ENCODE measurements at places on chromosomes 2 and 18.

DNA sequence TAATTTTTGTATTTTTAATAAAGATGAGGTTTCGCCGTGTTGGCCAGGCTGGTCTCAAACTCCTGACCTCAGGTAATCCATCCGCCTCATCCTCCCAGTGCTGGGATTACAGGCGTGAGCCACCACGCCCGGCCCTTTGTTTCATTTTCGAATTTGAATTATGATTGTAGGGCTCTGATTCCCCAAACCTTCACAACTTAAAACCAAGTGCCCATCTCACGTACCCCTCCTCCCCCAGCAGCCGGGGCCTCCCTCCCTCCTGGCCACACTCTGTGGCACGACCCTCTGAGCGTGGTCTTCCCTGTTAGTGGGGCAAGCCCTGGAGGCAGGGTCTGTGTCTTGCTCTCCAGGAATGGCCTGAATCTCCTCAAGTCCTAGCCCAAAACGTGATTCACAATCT lies 166.5 kb downstream of the ASB1 start:
- DNase-seq: no peak

DNA sequence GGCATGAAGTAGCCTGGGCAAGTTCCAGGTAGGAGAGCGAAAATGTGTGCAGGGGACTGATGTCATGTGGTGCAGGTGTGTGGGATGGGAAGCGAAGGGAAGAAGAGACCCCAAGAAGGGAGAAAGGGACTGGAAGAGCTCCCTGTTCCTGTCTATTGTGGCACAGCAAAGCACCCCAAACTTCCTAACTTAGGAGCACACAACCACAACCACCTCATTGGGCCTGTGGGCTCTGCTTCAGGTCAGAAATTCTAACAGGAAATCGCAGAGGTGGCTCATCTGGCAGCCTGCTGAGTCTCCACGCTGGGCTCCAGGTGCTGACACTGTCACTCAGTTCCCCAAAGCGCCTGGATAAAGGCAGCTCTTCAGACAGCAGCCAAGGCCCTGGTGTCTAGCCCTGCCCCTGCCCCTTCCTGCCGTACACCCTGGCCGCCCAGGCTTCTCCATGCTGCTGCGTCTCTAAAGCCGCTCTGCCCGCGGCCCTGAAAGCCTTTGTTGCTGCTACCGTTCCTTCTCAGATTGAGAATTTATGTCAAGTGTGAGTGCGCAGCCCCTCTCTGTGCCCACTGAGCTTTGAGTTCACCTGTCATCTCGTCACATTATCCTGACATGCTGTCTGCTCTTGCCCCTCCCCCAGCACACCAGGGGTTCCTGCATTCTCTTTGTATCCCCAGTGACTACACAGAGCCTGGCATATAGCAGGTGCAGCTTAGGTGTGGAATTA lies 140.2 kb upstream of the BCL2L11 start:
- DNase-seq: peak; percentile 51

GRCh38 chr2:5991305-5991968 lies 299.3 kb downstream of the SOX11 start:
- DNase-seq: no peak

GRCh38 chr2:58971511-58972360 lies 730.6 kb upstream of the FANCL start:
- DNase-seq: no peak

DNA sequence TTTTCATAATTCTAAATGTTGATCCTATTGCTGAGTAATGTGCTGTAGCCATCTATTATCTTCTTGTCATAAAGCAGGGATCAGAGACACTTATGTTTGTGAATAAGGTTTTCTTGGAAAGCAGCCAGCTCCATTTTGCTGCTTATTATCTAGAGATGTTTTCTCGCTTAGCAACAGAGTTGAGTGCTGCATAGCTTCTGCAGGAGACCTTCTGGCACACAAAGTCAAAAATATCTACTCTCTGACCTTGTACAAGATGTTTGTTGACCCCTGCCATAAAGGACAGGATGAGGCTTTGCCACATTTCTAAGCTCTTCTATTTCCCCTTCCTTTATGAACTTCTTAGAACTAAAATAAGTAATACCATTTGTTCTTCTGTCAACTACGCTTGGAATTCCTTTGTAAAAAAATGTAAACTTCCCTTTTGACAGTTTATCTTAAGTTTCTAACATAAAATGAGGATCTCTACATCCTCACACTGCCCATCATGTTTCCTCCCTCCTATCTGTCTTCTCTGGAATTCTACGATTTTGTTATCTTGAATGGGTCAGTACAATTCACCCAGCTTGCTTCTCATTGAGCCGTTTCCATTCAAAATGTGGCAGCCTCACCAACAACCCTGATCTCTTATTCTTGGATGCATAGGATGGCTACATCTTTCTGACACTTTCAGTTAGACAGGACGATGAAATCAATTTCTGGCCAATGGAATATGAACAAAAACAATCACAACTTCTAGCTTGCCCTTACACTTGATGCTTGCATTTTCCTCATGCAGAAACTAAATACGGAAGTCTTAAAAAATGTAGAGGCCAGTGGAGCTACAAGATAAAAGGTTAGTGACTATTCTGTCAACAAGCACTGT lies 1377.0 kb downstream of the SUCLG1 start:
- DNase-seq: peak; percentile 3

DNA sequence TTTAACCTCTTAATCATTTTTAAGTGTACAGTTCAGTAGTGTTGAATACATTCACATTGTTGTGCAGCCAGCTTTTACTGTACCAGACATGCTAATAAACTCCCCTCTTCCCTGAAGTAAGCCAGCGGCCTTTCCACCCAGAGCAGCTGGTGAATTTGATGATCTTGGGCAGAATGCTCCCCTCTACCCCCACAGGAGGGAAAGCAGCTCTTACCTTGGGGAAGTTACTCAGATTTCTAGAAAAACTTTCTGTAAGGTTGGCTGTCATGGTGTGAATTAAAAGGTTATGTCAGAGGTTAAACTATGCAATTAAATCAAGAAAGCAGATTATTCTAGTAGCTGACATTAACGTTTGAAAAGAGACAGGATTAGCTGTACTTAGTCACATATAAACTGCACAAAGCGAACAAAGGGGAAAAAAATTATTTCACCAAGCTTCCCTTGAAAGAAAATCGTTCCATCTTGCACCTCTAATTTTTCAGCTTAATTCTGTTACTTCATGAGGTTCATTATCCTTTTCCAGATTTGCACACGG lies 398.5 kb upstream of the NRP2 start:
- DNase-seq: no peak

Data from DMS79 treated with DMSO at 0.1 percent for 48 hours (cell line).